ENCODE measurements at places on chromosomes 7 and 10.
A peak's percentile ranks its signal among the peaks of the same experiment; 100 is the strongest.

DNA sequence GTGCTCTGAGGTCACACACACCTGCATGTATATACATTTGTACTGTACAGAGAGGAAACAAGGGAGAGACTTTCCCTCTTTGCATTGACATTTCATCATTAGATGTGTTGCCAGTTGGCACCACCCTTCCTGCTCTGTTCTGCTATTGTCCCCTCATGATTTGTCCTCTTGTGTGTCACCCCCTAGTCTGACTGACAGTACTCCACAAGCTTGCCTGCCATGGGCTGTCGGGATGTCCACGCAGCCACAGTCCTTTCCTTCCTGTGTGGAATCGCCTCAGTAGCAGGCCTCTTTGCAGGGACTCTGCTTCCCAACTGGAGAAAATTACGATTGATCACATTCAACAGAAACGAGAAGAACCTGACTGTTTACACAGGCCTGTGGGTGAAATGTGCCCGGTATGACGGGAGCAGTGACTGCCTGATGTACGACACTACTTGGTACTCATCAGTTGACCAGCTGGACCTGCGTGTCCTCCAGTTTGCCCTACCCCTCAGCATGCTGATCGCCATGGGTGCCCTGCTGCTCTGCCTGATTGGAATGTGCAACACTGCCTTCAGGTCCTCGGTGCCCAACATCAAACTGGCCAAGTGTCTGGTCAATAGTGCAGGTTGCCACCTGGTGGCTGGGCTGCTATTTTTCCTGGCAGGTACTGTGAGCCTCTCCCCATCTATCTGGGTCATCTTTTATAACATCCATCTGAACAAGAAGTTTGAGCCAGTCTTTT lies 9.4 kb downstream of the CLDN12 start:
- DNase-seq = no peak

GRCh38 chr10:51488766-51489408 lies 210.5 kb downstream of the CSTF2T start:
- no peak for DNase-seq

- DNase-seq = no peak
These were observed 145.9 kb upstream of the FAM13C start for GRCh38 chr10:59508296-59508695.

GRCh38 chr7:101943889-101944600 lies 126.6 kb downstream of the CUX1 start:
- DNase-seq = no peak

DNA sequence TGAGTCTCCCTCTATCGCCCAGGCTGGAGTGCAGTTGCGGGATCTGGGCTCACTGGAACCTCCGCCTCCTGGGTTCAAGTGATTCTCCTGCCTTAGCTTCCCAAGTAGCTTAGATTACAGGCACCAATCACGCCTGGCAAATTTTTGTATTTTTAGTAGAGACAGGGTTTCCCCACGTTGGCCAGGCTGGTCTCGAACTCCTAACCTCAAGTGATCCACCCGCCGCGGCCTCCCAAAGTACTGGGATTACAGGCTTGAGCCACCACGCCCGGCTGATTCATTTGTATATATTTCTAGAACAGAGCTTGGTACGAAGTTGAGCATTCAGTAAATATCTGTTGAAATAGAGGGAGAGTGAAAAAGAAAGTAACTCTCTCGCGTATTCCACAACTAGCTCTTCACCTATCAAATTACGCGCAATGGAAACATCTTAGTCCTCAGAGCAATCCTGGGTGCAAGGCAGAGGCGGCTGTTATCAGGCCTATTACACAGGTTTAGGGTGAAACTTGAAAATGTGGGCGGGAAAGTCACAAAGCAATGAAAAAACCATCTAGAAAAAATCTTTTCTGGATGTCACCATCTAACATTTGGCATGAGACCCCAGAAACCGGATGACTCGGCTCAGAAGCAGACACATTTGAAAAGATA lies 707 bp upstream of the GHITM start:
- no peak for DNase-seq

GRCh38 chr10:52443419-52444388 lies 129.6 kb downstream of the DKK1 start:
- DNase-seq = no peak

- DNase-seq = no peak
These were observed 41.8 kb upstream of the TRIM8 start for GRCh38 chr10:102602272-102603045.

DNA sequence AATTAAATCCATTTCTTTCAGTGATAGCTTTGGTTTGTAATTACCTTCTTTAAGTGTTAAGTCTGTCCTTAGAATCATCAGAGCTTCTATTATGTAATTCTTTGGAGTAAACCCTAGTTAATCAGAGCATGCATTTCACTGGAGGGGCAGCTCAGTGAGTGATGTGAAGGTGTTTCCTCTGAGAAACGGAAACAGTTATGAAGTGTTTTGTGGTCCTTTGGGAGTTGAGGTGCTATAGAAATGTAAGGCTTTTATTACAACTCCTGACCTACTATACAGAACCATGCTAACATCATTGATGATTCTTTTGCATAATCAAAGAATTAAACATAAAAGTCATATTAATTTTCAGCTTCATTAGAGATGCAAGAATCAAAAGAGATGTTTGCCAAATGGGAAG lies 141.5 kb downstream of the EXOC4 start:
- no peak for DNase-seq

- no peak for DNase-seq
These were observed 93.8 kb upstream of the SVIL start for GRCh38 chr10:29728541-29729049.

DNA sequence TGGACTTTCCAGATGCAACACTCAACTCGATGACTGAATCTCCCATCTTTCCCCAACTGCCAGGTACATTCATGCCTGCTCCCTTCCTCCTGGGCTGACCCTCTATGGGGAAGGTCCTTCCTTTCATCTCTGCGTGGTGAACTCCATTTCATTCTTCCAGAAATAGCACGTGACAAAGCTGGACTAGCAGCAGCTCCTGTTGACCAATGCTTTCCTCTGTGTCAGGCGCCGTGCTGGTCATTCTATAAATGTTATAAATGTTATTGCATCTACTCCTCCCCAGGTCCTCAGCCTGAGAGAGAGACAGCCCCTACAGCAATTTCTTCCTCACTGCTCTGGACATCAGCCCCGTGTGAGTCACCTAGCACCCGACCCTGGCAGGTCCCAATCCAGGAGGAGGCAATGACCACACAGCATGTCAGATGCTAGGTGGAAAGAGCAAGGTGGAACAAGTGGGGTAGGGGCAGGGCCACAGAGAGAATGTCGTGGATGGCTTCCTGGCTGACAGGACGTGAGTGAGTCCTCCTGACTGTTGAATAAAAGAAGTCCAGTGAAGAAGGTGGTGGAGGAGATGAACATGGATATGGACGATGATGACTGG lies 178.1 kb downstream of the ADAM12 start:
- DNase-seq = no peak

- no peak for DNase-seq
These were observed 382.2 kb upstream of the ZMIZ1 start for GRCh38 chr10:78686444-78687060.

DNA sequence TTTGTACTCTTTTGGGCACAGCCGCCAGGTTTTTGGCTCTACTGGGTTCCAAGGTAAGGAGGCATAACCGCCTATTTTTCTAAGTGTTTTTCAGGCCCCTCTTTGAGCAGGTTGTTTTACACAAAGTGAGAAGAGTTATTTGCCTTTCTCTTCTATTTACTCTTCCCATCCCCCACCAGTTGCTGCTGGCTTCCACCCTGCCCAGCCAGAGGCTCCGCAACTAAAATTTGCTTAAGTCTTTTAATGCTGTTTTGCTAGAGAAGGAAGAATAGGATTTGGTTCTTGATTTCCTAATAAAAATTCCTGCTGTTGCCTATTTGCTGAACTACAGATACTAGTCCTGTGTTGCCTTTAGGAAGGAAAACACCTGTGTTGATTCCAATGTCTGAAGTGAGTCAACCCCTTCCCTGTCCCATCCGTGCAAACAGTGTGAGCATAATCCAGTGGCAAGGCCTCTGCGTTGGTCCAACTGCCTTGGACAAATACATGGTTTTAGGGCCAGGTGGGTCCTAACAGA lies 1.9 kb downstream of the PLA2G12B start:
- no peak for DNase-seq

DNA sequence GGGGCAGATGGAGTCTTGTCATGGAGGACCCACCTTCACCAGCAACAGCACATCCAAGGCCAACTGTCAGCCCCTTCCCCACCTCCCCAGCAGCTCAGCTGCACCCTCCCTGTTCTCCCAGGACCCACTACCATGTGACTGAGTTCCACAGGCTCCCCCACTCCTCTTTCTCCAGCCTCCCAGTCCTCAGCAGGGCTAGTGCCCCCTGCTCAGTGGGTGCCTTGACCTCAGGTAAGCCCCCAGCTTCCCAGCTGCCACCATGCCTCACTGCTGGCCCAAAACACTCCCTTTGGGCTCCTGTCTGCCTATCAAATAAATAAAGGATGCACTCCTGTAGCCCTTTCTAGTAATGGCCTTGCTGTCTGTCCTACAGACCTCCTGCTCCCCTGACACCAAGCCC lies 174.4 kb downstream of the SLIT1 start:
- DNase-seq = peak; percentile 21

GRCh38 chr7:637826-638225 lies 88.7 kb upstream of the DNAAF5 start:
- DNase-seq = no peak

- DNase-seq = no peak
These were observed 21.3 kb upstream of the FXYD4 start for GRCh38 chr10:43350156-43350555.

DNA sequence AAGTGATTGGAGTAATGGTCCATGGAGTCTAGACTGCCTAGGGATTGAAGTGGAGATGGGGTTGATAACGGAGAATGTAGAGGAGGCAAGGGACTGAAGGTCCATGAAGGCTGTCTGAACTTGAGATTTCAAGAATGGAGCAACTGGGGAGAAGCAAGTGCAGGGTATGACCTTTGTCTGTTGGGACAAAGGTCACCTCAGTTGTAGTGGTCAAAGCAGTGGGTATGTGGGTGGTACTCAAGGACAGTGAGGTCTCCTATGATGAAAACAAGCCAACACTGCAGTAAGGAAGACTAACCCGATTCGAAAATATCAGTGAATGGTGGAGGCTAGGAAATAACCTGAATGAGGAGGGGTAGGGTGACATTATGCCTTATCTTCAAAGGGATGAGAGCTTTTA lies 5.4 kb upstream of the DDX21 start:
- DNase-seq = no peak

GRCh38 chr7:25930492-25931048 lies 221.4 kb upstream of the NFE2L3 start:
- DNase-seq = no peak

DNA sequence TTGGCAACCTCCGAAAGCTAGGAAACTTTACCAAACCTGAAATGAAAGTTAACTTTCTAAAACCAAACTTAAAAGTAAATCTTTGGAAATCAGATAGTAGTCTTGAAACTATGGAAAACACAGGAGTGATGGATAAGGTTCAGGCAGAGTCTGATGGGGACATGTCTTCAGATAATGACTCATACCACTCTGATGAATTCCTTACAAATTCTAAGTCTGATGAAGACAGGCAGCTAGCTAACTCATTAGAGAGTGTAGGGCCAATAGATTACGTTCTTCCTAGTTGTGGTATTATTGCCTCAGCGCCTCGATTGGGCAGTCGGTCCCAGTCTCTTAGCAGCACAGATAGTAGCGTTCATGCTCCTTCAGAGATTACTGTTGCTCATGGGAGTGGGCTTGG lies 45.9 kb downstream of the MCMBP start:
- no peak for DNase-seq

- DNase-seq = no peak
These were observed 355.1 kb upstream of the MKI67 start for GRCh38 chr10:128481152-128481840.

DNA sequence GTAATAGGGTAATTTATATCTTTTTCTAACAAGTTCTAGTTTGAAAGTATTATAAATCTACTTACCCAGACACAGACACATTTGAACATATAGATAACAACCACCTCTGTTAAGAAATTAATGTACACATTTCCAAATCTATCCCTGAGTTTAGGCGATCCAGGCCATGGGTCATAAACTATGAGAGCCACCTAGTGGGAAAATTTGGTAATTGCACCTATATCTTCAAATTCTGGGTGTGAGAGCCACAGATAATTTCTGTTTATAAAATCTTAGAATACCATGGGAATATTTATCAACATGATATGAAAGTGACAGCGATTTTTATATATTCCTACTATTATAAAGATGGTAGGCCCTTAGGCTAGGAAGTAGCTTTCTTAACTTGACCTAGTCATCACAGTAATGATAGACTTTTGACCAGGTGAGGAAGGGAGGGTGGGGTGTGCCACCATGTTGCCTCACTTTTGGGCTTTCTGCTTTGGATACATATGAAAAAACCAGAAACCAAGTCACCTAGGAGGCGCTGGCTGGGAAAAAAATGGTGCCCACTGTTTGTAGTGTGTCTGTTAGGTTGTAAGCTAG lies 8.0 kb upstream of the EPHA1 start:
- no peak for DNase-seq

DNA sequence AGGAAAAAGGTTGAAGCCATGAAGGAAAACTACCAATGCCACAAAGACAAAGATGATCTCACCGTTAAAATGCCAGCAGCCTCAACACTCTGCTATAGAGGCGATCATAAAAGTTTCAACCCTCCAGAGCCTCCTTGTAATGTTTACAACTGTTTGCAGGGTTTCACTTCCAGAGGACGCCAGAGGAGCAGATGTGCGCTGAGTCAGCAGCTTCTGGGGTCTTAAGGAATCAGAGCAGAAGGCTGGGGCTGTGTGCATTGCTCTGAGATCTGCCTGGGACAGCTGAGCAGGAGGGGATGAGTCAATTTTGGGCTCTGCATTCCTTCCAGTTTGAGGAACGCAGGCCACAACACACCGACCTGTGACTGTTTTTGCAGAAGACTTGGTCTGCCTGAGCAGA lies 98.3 kb downstream of the TMEM130 start:
- no peak for DNase-seq

GRCh38 chr10:133391249-133391635 lies 2.7 kb upstream of the MTG1 start:
- DNase-seq = no peak

GRCh38 chr7:51198654-51199053 lies 118.0 kb downstream of the COBL start:
- no peak for DNase-seq

DNA sequence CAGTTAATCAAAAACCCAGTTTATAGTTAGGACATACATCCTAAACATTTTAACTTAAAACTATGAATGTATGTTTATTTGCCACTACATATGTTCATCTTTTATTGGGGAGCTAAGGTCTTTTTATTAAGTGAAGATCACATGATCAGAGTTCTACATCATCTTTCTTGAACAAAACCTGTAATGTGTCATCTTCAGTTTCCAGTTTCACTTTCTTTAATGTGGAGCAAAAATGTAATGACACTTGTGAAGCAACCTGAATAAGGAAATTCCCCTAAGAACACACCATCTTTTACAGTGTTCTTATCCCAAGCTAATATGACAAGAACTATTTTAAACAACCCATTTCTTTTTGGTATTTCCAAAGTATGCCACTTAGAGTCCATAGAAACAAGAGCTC lies 166.7 kb upstream of the BET1 start:
- no peak for DNase-seq

GRCh38 chr7:101829374-101829773 lies 11.9 kb downstream of the CUX1 start:
- no peak for DNase-seq

- DNase-seq = no peak
These were observed 191.1 kb upstream of the TCF7L2 start for GRCh38 chr10:112758961-112759360.

GRCh38 chr7:100208911-100209408 lies 10.8 kb upstream of the PVRIG start:
- DNase-seq = no peak

All from suprapubic skin (tissue), 4 donors.